ENCODE measurements at places on chromosomes 13 and 19. TPM values are rescaled to one million over a fixed set of nuclear protein-coding genes. Genes with fewer than 3 reads are reported as not detected.

GRCh38 chr13:25692099-25692498 lies 320.3 kb downstream of the ATP8A2 start:
- DNase-seq, result no peak

DNA sequence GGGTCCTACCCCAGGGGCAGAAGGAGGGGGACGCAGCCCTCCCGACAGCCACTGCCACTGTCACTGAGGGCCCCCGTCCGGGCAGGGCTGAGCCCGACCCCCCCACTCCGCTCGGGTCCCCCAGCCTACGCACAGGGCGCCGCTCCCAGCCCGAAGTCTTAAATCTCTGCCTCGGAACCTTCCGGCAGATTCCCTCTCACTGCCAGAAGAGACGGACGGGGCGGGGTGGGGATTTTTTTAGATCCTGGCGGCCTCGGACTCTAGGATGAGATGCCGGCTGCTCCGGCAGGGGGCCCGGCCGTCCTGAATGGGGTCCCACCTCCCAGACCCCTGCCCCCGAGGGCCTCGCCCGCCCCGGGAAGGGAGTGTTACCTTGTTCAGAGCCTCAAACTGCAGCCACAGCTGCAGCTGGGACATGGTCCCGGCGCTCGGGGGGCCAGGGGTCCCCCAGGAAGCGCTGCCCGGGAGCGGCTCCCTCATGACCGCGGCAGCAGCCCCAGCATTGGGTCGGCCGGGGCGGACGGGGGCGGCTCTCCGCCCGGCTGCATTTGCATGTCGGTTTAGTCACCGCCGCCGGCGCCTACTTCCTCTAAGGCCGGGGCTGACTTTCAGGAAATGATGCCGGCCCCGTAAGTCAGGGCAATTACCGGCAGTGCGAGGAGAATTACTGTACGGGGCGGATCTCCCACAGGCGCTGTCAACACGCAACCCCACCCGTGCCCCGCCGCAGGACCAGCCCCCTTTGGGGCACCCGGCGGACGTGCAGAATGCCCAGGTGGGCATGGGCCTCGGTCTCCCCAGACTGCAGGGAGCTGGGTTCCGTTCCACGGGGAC lies 28.1 kb downstream of the GPX4 start:
- peak; percentile 92 for DNase-seq

The CYP4F12 gene
- not detected for total RNA-seq

The ZNF492 gene
- 0.22 TPM for total RNA-seq

- no peak for DNase-seq
Observed at GRCh38 chr19:4690361-4690760, 20.2 kb upstream of the MYDGF start.

GRCh38 chr13:28707629-28708427 lies 10.9 kb downstream of the SLC46A3 start:
- DNase-seq, result peak; percentile 66

DNA sequence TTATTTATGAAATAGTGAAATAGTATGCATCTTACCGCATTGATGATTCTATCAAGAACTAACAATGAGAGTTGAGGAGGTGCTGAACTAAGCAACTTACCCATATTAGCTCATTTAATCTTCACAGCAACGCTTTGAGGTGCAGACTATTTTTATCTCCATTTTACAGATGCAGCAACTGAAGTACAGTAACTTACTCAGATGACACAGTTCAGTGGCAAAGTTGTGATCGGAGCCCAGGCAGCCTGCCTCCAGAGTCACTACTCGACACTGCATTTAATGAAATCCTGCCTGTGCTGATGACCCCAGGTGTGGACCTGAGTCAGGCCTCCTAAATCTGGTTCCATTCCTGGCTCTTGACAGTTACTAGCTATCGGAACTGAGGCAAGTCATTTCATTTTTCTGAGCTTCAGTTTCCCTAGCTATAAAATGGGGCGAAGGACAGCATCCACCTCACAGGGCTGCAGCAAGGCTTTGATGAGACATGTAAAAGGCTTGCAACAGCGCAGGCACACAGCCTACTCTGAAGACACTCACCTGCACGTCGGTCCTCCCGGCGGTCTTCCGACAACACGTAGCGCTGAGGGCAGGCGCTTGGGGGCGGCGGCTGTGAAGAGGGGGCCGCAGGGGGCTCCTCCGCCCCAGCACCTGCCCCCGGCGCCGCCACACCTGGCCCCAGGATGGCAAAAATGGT lies 1.5 kb downstream of the MYPOP start:
- no peak for DNase-seq

DNA sequence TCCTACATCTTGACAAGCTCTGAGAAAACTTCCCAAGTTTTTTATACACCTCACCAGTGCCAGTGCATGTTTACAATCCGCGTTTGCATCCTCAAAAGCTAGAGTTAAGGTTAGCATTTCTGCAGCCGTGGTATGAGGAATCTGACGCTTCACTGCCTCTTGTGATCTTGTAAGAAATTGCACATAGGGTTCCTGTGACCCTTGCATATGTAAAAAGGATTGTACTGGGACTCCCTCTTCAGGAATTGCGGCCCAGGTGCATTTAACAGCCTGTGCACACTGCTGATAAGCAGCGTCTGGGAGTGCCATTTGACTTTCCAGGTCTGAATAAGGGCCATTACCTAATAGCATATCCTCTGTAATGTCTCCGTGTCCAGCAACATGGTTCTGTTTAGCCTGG lies 15.3 kb downstream of the FPR3 start:
- peak; percentile 43 for DNase-seq

DNA sequence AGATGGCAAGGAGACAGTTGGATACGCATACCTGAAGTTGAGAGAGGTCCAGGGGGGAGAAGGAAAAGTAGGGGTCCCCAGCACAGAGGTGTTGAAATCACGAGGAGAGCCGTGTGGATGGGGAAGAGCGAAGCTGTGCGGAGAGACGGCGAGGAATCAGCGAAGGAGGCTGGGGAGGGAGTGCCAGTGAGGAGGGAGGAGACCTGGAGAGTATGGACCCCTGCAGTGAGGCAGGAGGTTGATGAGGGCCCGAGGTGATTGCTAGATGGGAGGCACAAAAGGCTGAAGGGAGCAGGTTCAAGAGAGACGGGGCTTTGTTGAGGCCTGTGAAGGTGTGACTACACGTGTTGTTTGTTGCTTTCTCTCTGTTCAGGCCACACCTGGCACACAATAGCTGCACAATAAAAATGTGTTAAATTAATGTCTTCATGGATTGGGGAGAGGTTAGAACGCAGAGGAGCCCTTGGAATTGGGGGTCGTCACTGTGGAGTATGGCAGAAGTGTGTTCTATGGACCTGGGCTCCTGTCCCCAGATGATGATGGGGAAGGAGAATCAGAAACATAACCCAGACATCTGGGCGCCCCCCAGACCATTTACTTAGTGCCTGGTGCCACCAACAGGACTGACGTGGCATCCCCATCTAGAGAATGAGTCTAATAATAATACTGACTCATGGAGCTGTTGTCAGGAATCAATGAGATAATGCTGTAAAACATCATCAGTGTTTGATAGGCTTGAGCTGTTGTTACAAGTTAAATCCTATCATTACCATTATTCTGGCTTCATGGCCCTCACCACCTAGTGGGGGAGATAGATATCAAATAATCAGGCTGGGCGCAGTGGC lies 137.5 kb downstream of the SIPA1L3 start:
- peak; percentile 59 for DNase-seq

DNA sequence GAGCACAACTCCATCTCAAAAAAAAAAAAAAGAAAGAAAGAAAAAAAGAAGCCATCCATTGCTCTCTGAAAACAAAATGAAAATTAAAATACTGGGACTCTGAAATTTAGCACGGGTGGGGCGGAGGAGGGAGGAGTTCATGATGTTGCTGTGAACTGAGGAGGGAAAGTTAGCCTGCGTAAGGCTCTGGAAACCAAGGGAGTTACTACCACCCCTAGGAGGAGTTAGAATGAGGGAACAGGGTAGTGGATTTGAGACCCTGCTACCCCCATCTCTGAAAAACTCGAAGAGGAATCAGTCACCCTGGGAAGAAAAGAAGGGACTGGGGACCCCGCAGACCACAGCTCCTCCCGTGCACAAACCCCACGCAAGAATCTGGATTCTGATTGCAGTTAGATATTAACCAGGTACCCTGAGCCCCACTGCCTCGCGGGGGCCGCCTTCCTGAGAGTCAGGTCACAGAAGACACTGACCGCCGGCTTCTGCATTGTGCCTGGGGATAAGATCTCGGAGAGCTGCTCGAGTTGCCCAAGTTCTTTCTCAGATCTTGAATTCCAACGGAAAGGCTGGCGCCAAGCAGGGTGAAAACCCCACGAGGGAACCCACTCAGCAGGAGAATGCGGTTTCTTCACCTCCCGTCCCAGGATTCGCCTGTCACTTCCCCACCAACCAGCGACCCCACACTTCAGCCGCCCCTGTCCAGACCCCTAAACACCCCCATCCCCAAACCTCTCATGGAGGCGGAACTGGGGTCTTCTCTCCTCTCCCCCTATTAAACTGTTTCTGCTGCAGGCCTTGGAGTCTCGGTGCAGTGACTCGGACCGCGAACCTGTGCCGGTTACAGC lies 870 bp downstream of the ZNF442 start:
- DNase-seq, result no peak

DNA sequence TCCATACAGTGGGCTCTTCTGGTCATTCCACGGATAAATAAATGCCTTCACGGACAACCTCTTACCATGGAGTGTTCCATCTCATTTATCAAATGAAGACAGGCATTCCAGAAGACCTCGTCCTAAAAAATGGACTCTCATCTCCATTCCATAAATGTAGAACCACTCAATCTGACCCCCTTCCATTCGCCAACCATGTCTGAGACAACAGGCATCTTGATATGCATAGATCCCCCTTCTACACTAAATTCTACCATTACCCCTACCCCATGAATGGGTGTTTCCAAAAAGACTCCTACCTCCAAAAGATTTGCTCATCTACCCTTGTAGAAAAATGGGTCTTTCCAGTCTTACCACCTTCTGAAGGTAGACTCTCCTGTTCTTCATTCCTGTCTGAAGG lies 9.0 kb downstream of the RASIP1 start:
- DNase-seq, result no peak

The SCGB2B2 gene
- total RNA-seq, result not detected

DNA sequence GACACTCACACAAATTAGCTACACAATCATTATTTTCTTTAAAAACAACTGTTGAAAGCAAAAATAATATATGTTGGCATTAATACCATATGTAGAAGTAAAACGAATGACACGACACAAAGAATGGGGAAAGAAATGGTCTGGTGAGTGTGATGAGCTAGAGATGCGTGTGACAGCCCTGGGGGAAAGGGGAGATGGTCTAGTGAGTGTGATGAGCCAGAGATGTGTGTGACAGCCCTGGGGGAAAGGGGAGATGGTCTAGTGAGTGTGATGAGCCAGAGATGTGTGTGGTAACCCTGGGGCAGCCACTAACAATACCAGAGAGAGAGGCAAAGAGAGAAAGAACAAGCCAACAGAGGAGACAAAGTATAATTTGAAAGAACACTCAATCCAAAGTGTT lies 22.3 kb upstream of the LAMP1 start:
- DNase-seq, result no peak

The IZUMO4 gene
- 0.65 TPM for total RNA-seq

DNA sequence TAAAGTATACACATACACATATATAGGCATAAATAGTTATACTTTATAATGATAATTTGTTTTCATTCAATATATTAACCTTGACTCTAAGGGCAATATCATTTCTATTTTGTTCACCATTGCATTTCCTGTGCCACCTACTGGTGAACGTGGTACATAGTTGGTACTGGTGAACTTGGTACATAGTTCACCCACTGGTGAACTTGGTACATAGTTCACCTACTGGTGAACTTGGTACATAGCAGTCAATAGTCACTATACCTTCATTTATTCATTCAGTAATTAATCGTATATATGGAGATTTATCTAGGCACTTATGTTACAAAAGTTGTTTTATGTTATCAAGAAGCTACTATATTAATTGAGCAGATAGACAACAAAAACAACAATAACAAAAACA lies 172.6 kb upstream of the ATXN8OS start:
- no peak for DNase-seq

DNA sequence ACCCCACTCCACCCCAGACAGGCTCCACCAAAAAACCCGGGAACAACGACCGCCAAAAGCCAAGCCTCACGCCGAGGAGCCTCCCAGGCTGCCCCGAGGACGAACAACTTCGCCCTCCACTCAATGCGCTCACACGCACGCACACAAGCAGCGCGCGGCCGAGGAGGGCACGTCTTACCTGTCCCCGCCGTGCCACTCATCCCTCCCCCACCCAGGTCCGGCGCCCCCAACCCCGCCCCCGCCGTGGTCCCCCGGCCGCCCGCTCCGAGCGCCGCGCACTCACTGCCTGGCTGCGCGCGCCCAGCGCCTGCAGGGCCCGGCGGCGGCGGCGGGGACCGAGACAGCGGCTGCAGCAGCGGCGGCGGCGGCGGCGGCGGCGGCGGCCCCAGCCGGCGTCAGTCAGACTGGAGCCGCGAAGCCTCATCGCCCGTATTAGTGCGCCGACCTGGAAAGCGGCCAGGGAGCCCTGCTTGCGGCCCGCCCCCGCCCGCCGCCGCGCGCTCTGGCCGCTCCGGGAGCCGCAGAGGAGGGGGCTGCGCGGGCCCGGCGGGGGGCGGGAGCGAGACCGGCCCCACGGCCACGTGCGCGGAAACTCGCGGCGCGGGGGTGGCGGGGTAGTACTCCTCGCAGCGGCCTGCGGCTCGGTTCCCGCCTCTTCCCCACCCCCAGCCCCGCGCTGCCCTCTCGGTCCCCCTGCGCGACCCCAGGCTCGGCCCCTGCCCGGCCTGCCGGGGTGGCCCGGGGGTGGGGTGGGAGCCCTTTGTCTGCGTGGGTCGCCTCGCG lies at the start of gene SMAD9:
TSS of gene SMAD9 (minus strand) at position 406 of the 783 bp plus-strand sequence. CDS start 40,549 bp downstream, outside the sequence.
- peak; percentile 80 for DNase-seq

DNA sequence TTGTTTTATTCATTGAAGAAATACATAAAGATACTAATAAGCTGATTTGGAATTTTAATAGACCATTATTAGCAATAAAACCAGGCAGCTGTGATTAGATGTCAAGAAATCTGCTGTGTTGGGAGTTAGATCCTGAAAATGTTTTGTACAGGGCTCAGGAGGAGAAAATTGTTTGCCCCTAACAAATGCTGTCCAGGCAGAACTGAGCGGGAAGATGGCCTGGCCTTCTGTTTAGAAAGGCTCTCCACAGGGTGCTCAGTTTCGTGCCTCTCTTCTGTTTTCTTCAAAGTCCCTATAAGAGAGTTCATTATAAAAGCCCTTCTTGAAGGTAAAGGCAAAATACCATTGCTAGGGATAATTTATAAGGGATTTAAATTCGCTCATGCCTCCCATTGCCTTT lies 64.1 kb downstream of the ERCC5 start:
- DNase-seq, result no peak
